ENCODE measurements at places on chromosomes 13 and 19. TPM values are rescaled to one million over a fixed set of nuclear protein-coding genes. Genes with fewer than 3 reads are reported as not detected.

The UBE2L5 gene
- not detected for total RNA-seq

The ZNF571 gene
- total RNA-seq, result 5.3 TPM

The LDLR gene
- total RNA-seq, result 152 TPM

The TLE6 gene
- total RNA-seq, result not detected

The PSG11 gene
- not detected for total RNA-seq

The TPTE2 gene
- 0.14 TPM for total RNA-seq

The MEX3D gene
- 102 TPM for total RNA-seq

The HCN2 gene
- 0.84 TPM for total RNA-seq

The TNFSF9 gene
- total RNA-seq, result 1.4 TPM

The COL5A3 gene
- 0.86 TPM for total RNA-seq

The ZNRF4 gene
- total RNA-seq, result not detected

The KLK12 gene
- not detected for total RNA-seq

The TNNT1 gene
- 1.1 TPM for total RNA-seq

The ZNF256 gene
- 11.3 TPM for total RNA-seq

The COMP gene
- total RNA-seq, result not detected

The MYBPC2 gene
- not detected for total RNA-seq

The TFDP1 gene
- 108 TPM for total RNA-seq

The KCNC3 gene
- 4.0 TPM for total RNA-seq

The C19orf67 gene
- not detected for total RNA-seq

The ZNF554 gene
- 9.0 TPM for total RNA-seq

The ZNF628 gene
- total RNA-seq, result 15.0 TPM

The KCNRG gene
- 1.4 TPM for total RNA-seq

The KLHL1 gene
- total RNA-seq, result 0.23 TPM

The ZNF878 gene
- total RNA-seq, result 2.5 TPM

The ZNF724 gene
- total RNA-seq, result 36.7 TPM

The TMIGD2 gene
- total RNA-seq, result not detected

The ZNF787 gene
- total RNA-seq, result 48.1 TPM

The THSD8 gene
- total RNA-seq, result 34.7 TPM

The DENND1C gene
- total RNA-seq, result not detected

The ZNF773 gene
- 8.9 TPM for total RNA-seq

The PTH2 gene
- total RNA-seq, result not detected

All from neural crest cell (in vitro differentiated cells).